ENCODE measurements at places on chromosomes 4 and X.

GRCh38 chrX:31551913-31552312 is 480.1 kb upstream of the FTHL17 start:
- DNase-seq = no peak

- no peak for DNase-seq
Measured at GRCh38 chr4:8280876-8281440, 11.4 kb downstream of the HTRA3 start.

GRCh38 chr4:55078987-55079386 is 46.4 kb downstream of the KDR start:
- DNase-seq = no peak

GRCh38 chr4:38034986-38035882 is 75.0 kb downstream of the PTTG2 start:
- no peak for DNase-seq

DNA sequence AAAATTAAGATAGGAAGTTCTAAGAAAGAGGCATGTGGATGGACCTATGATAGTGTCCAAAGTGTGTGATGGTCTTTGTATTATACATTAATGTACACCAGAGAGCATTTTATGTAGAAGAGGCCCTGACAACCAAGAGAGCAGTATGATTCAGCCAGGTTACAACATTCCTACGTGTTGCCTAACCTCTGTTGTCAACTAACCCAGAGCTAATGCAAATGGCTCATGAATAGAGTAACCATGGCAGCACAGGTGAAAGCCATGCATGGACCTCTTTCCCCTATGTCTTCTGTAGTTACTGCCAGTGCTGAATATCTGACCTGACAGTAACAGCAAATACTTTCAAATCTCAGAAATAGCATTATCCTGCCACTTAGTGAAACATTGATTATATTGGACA is 255.6 kb downstream of the NDST4 start:
- DNase-seq = no peak

- no peak for DNase-seq
Measured at GRCh38 chr4:55819634-55820033, at the start of gene EXOC1L. EXOC1L (plus strand) TSS chr4:55819790; CDS start chr4:55820027, 237 bp downstream.

- no peak for DNase-seq
Measured at GRCh38 chrX:150676221-150676620, 17.0 kb upstream of the MTMR1 start.

GRCh38 chr4:178086320-178086719 is 644.1 kb upstream of the AGA start:
- DNase-seq = no peak

DNA sequence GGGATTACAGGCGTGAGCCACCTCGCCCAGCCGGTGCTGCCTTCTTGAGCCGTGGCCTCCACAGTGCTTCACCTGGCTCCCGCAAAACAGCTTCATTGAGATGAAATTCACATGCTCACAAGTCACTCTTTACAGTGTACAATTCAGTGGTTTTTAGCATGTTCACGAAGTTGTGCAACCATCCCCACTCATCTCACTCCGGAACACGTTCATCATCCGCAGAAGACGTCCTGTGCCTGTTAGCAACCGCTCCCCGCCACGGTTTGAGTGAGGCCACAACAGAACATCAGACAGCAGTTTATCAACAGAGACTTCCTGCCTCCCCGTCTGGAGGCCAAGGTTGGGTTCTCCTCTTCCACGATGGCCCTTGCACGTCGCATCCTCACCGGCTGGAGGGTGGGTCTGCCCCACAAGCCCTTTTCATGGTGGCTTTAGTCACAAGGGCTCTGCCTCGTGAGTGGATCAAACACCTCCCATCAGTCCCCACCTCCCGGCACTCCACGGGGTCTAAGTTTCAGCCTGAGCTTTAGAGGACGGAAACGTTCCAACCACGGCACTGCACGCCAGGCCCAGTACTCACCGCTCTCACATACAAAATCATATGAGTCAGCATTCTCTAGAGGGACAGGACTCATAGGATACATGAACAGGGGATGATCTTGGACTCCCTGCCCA is 29.6 kb upstream of the SPON2 start:
- DNase-seq = no peak

- no peak for DNase-seq
Measured at GRCh38 chrX:940691-941090, 271.8 kb downstream of the CRLF2 start.

GRCh38 chr4:94228493-94229216 is 21.0 kb downstream of the SMARCAD1 start:
- no peak for DNase-seq

- DNase-seq = no peak
Measured at GRCh38 chr4:83115000-83115399, 471 bp upstream of the PLAC8 start.

- no peak for DNase-seq
Measured at GRCh38 chrX:55342533-55343501, 78.1 kb upstream of the PAGE3 start.

GRCh38 chrX:109886122-109886761 is 116.7 kb upstream of the TMEM164 start:
- DNase-seq = peak; percentile 0

DNA sequence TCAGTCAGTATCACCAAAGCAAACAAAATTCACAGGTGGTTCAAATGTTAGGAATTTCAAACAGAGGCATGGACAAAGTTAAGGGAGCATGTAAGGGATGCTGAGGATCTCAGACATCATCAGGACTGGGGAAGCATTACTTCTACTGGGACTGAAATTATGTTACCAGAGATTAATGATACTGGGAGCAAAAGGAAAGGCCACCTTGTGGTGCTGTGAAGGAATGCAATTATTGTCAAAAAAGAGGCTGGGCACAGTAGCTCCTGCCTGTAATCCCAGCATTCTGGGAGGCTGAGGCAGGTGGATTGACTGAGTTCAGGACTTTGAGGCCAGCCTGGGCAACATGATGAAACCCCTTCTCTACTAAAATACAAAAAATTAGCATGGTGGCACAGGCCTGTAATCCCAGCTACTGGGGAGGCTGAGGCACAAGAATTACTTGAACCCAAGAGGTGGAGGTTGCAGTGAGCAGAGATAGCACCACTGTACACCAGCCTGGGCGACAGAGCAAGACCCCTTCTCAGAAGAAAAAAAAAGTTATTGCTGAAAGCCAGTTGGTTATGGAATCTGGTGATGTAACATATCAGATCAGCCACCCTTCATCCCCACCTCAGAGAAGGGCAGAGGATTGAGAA is 954.3 kb downstream of the PCDH7 start:
- no peak for DNase-seq

- no peak for DNase-seq
Measured at GRCh38 chrX:44099366-44099765, 126.2 kb upstream of the NDP start.

DNA sequence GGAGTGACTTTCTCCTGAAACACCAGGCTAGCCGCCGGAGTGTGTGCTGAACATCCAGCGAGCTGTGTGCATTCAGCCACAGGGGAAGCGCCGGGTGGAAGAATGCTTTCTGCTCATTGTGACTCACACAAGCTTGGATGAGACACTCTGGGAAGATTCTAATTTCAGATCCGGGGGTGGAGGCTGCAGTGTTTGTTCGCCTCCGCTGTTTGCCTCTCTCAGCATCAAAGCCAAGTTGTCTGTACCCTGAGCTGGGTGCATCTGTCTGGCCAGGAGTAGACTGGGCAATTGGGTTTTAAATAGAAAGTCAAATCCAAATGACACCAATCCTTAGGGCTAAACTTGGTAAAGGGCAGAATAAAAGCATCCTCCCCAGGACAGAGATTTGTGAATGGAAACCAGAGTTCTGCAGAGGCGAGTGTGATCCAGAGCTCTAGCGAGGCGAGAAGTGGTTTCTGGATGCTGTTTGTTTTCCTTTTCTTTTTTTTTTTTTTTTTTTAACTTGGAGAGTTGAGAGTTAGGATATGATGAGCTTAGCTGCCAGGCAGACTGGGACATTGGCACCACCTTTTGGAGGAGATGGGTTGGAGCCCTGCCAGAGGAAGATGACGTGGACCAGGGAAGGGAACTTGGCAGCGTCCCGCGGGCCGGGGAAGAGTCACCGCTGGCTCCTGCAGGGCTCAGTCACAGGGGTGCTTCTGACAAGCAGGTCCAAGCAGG is 196.0 kb upstream of the PSAPL1 start:
- no peak for DNase-seq

GRCh38 chrX:107831071-107831730 is 5.5 kb downstream of the MID2 start:
- no peak for DNase-seq

DNA sequence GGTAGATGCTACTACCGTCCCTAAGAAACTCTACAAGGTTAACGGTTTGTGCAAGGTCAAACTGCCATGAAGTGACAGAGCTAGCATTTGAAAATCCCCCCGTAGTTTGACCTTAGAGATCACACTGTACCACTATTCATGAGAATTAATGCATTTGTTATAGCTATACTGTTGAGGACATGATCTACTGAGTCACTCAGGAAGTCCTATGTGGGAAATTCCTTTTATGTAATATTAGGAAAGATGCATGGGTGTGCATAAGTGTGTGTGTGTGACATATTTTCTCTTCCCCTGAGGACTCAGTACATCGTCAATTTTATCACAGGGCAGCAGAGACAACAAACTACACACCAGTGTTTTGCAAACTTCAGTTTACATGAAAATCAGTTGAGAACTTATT is 141.1 kb downstream of the FBXW7 start:
- DNase-seq = no peak

- DNase-seq = no peak
Measured at GRCh38 chrX:49978176-49978575, 55.8 kb downstream of the CLCN5 start.

DNA sequence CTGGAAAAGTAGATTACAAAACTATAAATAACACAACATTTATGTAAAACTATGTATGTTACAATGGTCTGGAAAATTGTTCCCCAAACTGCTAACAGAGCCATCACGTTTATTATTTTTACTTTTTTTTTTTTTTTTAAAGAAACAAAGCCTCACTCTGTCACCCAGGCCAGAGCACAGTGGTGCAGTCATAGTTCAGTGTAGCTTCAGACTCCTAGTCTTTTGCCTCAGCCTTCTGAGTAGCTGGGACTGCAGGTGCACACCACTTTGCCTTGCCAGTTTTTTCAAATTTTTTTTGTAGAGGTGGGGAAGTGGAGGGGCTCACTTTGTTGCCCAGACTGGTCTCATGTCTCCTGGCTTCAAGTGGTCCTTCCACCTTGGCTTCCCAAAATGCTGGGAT is 180.1 kb upstream of the SPRY1 start:
- no peak for DNase-seq

DNA sequence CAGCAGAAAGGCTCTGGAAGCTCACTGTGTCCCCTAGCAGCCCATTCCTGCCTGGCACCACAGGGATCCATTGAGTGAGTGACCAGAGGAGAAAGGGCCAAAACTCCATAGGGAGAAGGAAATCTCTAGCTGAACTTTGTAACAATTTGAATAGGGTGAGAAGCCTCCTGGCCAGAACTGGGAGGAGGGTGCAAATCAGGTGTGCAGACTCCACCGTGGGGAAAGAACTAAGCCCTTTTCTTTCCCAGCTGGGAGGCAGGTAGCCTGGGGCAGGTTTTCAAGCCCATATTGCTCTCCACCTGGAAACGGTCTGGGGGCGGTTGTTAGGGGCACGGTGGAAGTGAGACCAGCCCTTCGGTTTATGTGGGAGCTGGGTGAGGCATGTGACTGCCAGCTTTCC is 227.2 kb downstream of the SNCA start:
- DNase-seq = no peak

GRCh38 chr4:156800463-156800862 is 171.1 kb downstream of the PDGFC start:
- DNase-seq = no peak

DNA sequence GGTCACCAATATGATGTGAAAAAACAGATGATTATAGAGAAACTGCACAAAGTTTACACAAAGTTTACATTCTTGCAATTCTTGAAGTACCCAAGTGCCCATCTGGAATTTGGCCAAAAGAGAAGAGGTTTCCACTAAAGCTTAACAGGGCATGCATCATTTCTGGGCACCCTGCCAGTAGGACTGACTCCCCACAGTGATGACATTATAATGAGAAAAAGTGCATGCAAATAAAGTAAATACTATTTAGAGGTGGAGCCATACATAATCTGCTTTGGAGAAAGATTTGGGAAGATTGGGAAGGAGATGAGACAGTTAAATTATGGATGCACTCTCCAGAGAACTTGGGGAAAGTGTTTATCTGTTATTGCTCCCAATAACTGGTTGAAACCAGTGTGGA is 93.7 kb upstream of the TRPC3 start:
- no peak for DNase-seq

GRCh38 chr4:153560908-153561307 is 94.7 kb downstream of the TMEM131L start:
- DNase-seq = no peak

GRCh38 chr4:1695913-1696312 is 11.8 kb upstream of the FAM53A start:
- no peak for DNase-seq

DNA sequence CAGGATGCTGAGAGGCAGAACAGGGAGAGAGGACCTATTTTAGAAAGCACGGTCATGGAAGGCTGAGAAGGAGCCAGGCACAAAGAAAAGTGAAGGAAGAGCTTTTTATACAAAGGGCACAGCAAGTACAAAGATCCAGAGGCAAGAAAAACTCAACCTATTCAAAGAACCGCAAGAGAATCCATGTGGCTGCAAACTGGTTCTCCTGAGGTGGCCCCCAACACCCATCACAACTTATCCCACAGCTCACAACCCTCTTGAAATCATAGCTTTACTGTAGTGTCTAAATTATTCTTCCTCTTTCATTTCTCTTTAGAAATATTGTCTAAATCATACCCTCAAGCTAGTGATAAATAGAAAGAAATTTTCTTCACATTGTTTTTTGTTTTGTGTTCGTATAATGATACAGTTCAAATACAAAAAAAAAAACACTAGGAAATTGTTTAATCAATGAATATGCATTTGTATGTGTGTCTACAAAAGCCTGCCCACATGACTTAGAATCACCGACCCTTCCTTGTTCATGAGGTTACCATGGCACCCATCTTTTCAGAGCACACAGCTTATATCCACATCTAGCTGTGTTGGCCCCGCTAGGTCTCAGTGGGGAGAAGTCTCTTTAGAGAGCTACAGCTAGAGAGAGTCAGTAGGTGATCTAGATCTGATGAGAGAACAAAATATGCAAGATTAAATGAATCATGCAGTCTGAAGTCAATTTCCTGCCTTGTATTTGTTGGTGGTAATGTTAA is 126.9 kb upstream of the DCLK2 start:
- no peak for DNase-seq

DNA sequence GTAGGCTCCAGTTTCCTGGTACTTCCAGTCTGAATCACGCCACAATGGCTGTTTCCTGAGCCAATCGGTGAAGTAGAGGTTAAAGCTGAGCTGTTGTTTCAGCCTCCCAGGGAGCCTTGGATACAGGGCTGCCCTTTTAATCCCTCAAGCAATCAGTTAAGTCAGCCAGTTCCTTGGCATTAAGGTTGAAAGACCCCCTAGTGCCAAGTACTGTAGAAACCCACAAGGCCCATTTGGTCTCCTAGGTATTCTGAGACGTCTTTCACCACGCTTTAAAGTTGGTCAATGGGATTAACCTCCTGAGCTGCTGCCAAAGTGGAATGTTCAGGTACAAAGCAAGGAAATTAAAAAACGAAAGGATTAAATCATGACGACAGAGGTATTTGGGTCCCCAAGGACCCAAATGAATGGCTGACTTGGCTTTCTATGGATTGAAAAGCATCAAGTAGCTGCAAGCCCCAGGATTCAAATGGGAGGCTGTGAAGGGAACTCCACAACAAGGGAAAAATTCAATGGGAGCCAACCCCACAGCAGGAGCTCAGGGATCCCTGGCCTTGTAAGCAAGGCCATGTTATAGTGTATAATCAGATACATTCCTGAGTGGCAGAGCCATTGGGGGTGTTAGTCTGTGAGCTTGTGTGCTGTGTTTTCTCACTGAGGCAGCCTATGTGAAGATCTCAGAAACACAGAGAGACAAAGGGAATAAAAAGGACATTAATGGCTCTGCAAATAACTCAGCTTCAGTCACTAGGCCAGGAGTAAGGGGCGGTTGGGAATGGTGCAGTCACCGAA is 86.0 kb downstream of the ATG4A start:
- no peak for DNase-seq

Measured in amygdala (tissue), 56 donors.